ENCODE measurements at places on chromosomes 13 and 19.

GRCh38 chr13:31433746-31434145, 234.0 kb downstream of the B3GLCT start:
- no peak for DNase-seq

DNA sequence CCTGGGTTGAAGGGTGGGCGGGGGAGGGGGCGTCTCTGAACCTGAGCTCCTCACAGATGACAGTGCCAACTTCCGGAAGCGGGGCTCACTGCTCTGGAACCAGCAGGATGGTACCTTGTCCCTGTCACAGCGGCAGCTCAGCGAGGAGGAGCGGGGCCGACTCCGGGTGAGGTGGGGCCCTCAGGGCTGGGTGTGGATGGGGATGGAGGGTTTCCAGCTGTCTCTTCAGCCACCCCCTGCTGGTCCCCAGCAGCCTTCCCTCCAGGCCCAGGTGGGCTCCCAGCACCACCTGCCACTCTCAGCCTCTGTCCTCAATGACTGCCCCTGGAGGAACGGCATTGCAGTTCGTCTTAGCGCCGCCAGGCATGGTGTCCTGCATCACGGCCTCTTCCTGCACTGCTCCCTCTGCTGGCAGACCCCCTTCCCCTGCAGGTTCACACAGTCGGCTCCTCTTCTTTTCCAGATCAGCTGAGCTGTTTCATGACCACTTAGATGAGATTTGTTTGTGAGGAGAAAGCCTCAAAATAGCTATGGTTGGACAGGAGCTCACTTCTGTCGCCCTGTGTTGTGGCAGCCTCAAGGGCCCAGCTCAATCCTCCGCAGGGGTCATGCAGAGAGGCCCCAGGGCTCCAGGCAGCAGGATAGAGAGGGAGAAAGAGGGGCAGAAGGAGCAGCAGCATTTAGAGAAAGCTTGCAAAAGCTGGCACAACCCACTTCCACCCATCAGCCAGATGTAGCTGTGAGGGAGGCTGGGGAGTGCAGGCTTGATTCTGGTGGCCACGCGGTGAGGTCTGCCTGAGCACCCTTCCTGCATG, 2.5 kb upstream of the GARIN5A start:
- no peak for DNase-seq

GRCh38 chr19:7871437-7872305, 2.5 kb downstream of the PRR36 start:
- peak; percentile 53 for DNase-seq

- DNase-seq = no peak
These were observed 19.7 kb upstream of the JUND start for GRCh38 chr19:18300930-18301717.

- no peak for DNase-seq
These were observed 8.8 kb downstream of the ZIC2 start for GRCh38 chr13:99990126-99990977.

GRCh38 chr13:86757236-86757978, 913.8 kb upstream of the SLITRK5 start:
- peak; percentile 1 for DNase-seq

GRCh38 chr19:39223703-39224279, 19.7 kb upstream of the SYCN start:
- no peak for DNase-seq

- no peak for DNase-seq
These were observed 2.9 kb downstream of the EDNRB start for GRCh38 chr13:77915686-77916085.

DNA sequence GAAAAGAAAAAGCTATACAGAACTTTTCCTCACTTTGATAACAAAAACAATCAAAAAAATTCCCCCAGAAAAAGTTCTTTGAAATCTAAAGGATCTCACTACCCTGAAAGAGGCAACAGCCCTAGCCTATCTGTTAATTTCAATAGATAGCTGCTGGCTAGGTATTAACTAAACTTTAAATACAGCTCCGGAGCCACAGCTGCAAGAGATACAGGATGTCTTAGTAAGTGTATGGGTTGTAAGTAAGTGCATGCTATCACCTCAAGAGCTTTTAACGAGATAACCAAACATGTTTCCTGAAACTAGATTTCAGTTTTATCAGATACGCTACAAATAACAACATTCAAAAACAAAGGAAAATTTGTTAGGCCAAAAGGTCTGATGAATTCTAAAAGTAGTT, 148.4 kb downstream of the KLF12 start:
- no peak for DNase-seq

GRCh38 chr19:48867746-48868113, 687 bp downstream of the PLEKHA4 start:
- no peak for DNase-seq

GRCh38 chr19:42059196-42059595, 10.8 kb downstream of the GRIK5 start:
- DNase-seq = no peak

GRCh38 chr19:18167011-18167410, 6.6 kb upstream of the IFI30 start:
- DNase-seq = no peak

- no peak for DNase-seq
These were observed 699 bp downstream of the PTOV1 start for GRCh38 chr19:49851456-49852259.

GRCh38 chr13:72120632-72121031, 253.6 kb upstream of the DACH1 start:
- no peak for DNase-seq

GRCh38 chr13:32976056-32976805, 40.0 kb upstream of the KL start:
- DNase-seq = no peak

DNA sequence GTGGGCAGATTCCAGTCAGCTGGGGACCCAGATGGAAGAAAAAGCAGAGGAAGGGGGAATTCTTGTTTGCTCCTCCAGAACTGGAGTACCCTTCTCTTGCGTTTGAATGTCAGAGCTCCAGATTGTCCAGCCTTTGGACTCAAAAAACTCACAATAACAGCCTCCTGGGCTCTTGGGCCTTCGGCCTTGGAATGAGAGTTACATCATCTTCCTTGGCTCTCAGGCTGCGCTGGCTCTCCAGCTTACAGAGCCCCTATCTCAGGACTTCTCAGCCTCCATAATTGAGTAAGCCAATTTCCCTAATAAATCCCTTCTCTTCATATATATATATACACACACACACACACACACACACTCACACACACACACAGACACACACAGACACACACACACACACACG, 1215.7 kb upstream of the SLC10A2 start:
- no peak for DNase-seq

DNA sequence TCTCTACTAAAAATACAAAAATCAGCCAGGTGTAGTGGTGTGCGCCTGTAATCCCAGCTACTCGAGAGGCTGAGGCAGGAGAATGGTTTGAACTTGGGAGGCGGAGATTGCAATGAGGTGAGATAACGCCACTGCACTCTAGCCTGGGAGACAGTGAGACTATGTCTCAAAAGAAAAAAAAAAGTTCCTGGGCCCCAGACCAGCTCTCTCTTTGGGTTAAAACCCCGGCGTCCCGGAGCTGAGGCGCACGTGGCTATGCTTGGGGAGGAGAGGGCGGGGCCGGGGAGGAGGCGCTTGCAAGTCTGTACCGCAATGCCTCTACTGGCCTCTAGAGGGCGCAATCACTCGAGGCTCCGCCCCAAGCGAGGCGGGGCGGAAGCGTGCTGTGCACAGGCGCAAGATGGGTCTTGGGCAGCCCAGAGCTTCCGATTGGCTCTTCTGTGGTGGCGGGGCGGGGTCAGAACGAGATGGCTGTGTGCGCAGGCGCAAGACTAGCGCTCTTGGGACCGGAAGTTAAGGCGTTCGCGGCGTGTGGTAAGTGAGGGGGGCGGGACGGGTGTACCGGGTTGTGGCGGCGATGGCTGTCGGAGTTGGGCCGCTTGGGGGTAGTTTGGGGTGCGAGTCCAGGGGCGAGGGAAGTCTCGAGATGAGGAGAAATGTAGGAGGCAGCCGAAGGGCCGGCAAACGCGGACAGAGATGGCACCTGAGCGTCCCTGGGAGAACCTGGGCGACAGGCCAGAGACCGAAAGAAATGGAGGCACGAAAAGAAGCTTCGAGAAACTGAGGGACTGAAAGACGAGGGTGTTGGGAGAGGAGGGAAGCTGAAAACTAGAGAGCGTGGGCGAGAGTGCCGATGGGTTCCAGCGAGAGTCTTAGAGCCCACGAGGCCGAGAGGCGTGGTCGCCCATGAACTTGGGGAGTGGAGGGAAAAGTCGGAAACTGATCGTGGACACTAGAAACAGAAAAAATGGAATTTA, at the start of gene DHX34:
DHX34 (plus strand) TSS at position 497 of the 977 bp plus-strand sequence. CDS start 3,716 bp downstream, outside the sequence.
- DNase-seq = peak; percentile 98

- DNase-seq = no peak
These were observed 63.6 kb downstream of the RASA3 start for GRCh38 chr13:114068656-114069318.

GRCh38 chr19:17402982-17403855, 2.2 kb downstream of the BST2 start:
- DNase-seq = no peak

- no peak for DNase-seq
These were observed 1.7 kb downstream of the SOX1 start for GRCh38 chr13:112068540-112069060.

DNA sequence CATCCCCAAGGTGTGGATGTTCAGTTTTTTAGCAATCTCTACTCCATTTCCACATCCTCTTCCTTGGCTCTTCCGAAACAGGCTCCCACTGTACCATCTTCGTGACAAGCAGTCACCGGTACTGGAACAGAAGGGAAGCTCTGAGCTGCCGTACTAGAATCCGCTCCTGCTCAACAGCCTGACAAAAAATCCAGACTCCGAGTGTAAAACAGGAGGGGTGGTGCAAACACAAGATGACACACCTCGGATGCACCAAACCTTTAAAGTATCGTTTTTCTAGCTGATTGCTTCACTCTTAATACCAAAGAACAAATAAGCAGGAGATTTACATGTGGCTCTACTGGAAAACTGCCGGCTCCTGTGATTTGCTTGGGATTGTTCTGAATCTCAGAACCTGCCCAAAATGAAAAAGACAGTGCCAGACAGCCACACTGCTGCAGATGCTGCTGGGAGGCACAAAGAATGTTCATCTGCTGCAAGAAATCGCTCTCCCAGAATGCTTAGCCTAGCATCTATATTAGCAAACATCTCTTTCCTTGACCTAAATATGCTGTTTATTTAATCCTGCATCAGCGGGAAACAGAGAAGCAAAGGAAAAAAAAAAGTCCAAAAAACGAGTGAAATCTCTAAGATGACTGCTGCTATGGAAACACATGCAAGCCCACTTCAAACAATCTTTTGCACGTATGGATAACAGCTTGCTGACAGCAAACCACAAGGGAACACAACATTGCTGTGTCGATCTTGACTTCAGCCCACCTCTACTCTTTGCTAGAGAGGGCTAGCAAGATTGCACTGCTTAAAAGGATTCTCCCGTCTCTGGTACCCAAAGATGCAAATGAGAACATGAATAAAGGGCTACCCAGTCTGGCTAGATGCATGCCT, 38.0 kb upstream of the DOCK9 start:
- DNase-seq = no peak

- DNase-seq = no peak
These were observed 39.4 kb upstream of the MEDAG start for GRCh38 chr13:30866677-30867076.

- no peak for DNase-seq
These were observed 827 bp downstream of the CKM start for GRCh38 chr19:45321848-45322247.

DNA sequence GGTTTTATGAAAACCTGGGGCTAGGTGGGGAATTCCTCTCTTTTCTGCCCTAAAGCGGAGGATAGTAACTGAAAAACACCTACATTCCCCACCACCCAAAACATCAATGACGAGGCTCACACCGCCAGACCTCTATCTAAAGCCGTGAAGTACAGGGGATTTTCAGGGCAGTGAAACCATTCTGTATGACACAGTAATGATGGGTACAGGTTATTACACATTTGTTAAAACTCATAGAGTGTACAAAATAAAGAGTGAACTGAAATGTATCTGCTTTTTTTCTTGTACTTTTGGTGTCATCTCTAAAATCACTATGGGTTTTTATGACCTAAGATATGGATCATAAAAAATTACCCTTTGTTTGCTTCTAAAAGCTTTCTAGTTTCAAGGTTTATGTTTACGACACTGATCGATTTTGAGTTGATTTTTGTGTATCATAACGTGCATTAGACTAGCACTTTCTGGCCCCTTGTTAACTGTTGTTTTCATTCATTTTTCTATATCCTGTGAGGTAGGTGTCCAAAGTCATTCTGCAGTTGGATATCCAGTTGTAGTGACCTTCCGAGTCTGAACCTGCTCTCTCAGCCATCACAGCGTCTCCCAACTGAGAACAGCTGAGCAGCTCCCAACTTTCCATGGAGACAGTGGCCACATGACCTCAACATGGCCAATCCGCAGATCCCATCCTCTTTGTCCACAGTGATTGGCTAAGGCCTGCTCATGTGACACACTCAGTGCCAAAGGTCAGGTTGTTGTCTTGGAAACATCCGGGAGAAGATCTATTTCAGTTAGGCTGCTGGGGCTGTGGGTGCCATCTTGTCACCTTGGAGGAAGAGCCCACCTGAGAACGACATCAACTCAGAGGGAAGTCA, 10.3 kb downstream of the MBD3L2B start:
- DNase-seq = no peak

DNA sequence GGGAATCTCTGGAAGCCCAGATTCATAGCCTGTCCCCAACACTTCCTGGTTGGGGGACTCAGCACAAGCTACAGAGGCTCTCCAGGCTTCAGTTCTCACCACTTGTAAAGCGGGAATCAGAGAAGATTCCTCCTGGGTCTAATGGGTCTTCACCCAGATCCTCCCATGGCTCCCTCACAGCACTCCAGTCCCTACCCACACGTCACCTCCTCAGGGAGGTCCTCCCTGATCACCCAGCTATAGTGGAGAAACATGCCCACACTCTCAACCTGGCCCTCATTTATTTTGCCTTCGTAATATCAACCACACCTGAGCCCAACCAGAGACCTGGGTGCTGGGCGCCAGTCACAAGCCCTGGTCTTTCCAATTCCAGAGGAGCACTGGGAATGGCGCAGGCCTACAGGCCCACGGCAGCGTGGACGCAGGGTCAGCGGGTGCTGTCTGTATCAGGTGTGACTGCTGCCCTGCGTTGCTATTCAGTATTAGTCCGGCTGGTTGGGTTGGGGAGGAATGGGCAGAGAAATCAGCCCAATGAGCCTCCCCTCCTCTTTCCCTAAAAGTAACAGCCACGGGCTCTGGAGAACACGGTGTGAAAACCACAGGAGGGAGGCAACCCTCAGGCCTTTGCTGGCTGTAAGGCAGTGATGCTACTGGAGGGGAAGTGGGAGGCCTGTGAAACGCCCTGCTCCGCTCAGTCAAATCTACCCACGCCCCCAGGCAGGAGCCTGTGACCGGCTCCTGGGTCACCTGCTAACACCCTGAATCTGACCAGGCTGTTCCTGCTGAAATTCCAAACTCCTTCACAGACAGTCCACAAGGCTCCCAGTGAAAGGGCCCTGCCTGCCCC, 5.2 kb downstream of the AKT2 start:
- peak; percentile 15 for DNase-seq

- no peak for DNase-seq
These were observed 20.6 kb upstream of the UPF3A start for GRCh38 chr13:114260814-114261213.

- no peak for DNase-seq
These were observed 63.9 kb upstream of the ATXN8OS start for GRCh38 chr13:70043685-70044084.

- no peak for DNase-seq
These were observed 530.6 kb upstream of the SPRY2 start for GRCh38 chr13:80871481-80871880.
